ENCODE measurements at places on chromosomes 13 and 19. TPM values are rescaled to one million over a fixed set of nuclear protein-coding genes. Genes with fewer than 3 reads are reported as not detected.

DCT gene
- total RNA-seq, result 0.55 TPM

SOX1 gene
- not detected for total RNA-seq

IZUMO2 gene
- total RNA-seq, result not detected

- no peak for DNase-seq
Measured at GRCh38 chr13:50707628-50708027, 135.9 kb downstream of the DLEU7 start.

DNA sequence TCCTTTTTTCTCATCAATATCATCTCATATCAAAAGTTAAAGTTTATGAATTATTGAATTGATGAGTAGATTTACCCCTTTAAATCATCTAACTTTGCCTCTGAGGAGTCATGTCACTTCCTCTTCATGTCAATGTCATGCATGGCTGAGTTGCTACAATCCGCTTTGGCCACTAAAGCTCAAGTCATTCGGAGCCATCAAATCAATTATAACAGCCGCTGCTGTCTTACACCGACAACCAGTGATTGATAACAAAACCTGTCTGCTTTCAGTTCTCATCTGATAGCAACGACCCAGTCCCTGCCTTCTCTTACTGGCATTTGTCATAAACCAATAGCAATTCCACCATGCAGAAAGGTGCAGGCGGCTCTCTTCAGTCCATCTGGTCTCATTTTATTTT lies 429.3 kb downstream of the DIAPH3 start:
- no peak for DNase-seq

DNA sequence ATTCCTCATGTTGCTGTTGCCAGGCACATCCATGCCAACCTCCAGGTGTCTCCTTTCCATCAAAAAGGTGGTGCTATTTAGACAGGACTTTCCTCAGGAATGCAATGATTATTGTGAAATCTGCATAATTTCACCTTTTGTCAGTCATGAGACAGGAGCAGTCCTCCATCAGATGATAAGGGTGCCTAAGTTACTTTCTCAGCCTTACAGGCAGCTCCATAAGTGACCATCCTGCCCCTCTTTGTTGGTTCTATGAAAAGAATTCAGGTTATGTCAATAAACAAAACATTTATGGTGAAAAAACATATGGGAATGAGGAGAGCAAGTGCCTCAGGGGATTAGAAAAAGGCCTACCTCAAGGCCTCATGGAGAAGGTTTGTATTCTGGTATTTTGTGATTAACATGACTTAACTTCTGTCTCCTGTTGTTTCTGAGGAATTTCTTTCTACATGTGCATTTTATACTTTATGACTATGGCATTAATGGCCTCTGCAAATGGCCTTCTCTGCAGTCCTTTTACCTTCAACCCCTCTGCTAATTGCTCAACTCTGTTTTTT lies 110.3 kb upstream of the DIAPH3 start:
- DNase-seq, result no peak

- no peak for DNase-seq
Measured at GRCh38 chr13:40187324-40187795, 479.1 kb downstream of the FOXO1 start.

- DNase-seq, result no peak
Measured at GRCh38 chr19:54189145-54189734, at the start of gene MBOAT7. MBOAT7 (minus strand) TSS chr19:54189580; CDS start chr19:54188508, 1,072 bp downstream.

DNA sequence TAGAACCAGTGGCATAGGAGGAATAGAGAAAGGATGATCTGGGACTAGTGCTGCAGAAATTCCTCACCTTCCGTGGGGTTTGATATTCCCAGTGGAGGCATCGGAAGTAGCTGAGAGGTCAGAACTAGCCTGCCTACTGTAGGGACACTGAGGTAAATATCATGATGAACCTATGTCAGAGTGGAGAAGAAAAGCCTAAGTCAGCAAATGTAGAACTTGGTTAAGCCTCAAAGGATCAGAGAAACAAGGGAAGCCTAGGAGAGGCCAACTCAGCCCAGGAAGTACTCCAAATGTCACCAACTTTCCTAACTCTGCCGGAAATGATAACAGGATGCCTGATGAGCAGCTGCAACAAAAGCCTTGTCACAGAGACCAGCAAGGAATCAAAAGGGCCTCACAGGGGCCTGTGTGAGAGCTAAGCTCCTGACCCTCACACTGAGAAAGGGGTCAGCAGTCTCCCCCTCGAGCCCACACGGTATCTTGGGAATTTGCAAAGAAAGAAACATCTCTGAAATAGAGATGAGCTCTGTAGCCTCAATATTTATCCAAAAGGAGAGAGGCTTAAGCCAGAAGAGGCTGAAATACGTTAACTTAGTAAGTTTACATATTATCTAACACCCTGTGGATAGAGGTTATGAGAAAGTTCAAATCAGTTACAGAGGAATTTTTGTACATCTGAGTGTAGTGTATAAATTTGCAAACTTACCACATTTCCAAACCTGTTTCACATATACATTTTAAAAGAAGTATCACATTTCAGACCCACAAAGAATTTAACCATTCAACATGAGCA lies 1064.3 kb downstream of the DIAPH3 start:
- no peak for DNase-seq

- peak; percentile 59 for DNase-seq
Measured at GRCh38 chr13:112748947-112749735, 59.3 kb downstream of the ATP11A start.
